ENCODE measurements at places on chromosomes 11 and 22.

- no peak for DNase-seq
These were observed 116.6 kb upstream of the TOP3B start for GRCh38 chr22:22099194-22099486.

GRCh38 chr11:12617632-12618031 lies 56.6 kb upstream of the TEAD1 start:
- DNase-seq, result no peak

- peak; percentile 75 for DNase-seq
These were observed 297.9 kb upstream of the C11orf87 start for GRCh38 chr11:109123816-109124787.

DNA sequence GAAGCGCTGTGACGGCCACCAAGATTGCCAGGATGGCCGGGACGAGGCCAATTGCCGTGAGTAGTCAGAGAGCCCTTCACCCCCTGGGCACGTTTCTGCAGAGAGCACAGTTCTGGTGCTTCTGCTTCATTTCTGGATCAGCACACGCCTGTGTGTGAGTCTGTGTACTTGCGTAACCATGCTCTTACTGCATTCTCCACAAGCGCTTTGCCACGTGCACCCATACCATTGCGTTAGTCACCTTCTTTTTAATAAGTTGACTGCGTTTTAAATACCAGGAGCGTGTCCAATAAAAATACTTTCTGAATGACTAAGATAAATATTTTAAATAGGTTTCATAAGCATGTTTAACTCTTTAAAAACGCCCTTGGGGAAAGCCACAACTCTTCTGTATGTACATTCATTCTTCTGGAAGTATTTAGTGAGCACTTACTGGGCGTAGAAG lies 143.0 kb upstream of the SORL1-AS1 start:
- DNase-seq, result peak; percentile 98

- DNase-seq, result no peak
These were observed 17.2 kb upstream of the MPZL2 start for GRCh38 chr11:118281284-118281683.

GRCh38 chr22:44745853-44746789 lies 6.3 kb upstream of the ARHGAP8 start:
- no peak for DNase-seq

DNA sequence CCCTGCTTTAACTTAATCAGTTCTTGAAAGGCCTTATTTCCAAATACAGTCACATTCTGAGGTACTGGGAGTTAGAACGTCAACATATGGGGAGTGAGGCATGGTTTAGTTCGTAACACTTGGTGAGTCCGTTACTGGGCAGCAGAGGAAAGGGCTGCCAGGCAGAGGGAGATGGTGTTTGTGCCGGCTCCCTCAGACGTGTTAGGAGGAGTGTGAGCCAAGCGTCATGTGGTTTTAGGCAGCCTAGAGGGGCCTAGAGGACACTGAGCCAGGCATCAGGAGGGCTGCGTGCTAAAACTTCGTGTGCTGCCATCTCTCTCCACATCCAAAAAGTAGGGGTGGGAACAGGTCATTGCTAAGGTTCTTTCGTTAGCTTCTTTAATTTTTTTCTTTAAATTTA lies 10.2 kb downstream of the BCR start:
- no peak for DNase-seq

DNA sequence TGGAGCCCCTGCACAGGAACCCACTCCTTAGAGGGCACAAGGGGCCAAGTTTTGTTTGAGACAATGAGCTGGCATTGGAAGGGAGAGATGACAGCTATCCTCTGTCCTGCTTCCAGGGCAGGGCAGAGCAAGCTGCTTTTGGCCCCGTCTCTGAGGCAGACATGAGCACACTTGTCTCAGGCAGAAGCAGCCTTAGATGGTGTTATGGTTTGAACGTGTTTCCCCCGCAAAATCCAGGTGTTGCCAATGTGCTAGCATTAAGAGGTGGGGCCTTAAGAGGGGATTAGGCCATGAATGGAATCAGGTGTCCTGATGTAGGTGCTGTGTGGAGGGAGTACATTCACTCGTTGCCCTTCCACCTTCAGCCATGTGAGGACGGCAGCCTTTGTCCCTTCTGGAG lies 2.5 kb downstream of the TP53AIP1 start:
- no peak for DNase-seq

DNA sequence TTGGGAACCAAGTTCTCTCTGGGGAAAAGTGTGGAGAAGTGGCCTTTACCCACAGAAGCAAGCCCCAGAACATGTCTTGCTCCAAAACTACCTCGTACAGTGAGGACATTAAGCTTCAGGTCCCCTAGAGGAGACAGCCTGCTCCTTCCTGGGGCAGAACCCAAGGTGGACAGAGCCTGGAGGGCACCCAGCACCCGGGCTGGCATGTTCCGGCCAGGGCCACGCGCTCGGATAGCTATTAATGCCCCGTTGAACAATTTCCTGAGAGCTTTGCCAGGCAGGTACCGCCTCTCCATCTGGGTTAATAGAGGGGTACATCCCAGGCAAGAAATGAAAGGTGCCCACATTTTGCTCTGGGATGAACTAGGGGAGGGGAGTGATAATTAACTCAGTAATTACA lies 169.0 kb upstream of the GRK3 start:
- DNase-seq, result no peak

DNA sequence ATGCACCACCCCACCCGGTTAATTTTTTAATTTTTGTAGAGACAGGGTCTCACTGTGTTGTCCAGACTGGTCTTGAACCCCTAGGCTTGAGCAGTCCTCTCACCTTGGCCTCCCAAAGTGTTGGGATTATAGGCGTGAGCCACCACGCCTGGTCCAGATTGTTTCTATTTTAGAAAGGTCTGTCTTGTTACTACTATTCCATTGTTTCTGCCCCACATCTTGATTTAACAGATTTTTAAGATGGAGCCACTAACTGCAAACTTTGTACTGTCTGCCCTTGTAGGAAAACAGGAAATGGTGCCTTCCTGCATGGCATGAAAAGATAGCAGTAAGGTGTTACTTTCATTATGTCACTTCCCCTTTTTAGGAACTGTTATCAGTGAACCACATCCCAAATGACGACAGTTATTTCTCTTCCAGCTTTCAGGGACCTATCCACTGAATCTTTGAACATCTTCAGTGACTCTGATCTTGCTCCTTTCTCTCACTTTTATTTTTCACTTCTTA lies 23.2 kb downstream of the TAF1D start:
- no peak for DNase-seq

DNA sequence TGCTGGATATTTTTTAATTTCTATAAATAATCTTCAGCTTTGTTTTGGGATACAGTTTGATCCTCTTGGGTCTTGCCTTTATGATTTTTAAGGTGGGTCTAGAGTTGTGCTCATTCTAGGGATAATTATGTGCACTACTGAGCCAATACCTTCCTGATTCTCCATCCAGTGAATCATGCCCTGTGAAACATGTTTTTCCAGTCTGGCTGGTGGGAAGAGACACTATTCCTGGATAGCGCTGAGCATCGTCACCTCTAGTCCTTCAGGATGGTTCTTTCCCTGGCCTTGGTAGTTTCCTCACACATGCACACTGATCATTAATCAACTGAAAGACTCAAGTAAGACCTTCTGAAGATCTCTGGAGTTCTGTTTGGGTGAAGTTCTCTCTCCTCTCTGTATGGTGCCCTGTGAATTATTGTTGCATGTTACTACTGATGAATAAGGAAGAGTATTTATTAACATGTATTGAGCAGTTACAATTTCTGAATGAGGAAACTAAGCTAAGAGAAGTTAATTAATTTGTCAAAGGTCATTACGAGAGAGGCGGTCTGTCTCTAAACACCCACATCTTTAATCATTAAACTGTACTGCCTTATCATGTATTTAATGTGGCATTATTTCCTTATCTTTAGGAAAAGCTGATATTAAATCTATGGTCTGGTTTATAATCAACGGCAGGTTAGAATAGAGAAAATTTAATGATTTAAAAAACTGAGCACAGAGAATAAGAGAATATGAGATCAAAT lies 39.1 kb upstream of the LIPT2 start:
- DNase-seq, result no peak

- peak; percentile 100 for DNase-seq
These were observed at the start of gene ZDHHC5 for GRCh38 chr11:57667736-57668433. TSS of gene ZDHHC5 (plus strand) at chr11:57668114. CDS start at chr11:57673091, 4,977 bp downstream.

DNA sequence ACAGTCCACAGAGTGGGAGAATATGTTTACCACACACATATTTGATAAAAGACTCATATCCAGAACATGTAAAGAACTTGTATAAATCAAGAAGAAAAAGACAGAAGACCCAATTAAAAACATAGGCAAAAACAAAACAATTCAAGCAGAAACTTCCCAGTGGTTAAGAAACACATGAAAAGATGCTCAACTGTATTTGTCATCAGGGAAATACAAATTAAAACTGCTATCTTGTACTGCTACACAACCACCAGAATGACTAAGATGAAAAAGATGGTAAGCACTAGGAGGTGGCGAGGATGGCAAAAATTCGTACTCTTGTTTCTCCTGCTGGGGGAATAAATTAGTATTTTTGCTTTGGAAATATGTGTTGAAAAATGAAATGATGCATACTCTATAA lies 192.3 kb upstream of the C11orf87 start:
- no peak for DNase-seq

DNA sequence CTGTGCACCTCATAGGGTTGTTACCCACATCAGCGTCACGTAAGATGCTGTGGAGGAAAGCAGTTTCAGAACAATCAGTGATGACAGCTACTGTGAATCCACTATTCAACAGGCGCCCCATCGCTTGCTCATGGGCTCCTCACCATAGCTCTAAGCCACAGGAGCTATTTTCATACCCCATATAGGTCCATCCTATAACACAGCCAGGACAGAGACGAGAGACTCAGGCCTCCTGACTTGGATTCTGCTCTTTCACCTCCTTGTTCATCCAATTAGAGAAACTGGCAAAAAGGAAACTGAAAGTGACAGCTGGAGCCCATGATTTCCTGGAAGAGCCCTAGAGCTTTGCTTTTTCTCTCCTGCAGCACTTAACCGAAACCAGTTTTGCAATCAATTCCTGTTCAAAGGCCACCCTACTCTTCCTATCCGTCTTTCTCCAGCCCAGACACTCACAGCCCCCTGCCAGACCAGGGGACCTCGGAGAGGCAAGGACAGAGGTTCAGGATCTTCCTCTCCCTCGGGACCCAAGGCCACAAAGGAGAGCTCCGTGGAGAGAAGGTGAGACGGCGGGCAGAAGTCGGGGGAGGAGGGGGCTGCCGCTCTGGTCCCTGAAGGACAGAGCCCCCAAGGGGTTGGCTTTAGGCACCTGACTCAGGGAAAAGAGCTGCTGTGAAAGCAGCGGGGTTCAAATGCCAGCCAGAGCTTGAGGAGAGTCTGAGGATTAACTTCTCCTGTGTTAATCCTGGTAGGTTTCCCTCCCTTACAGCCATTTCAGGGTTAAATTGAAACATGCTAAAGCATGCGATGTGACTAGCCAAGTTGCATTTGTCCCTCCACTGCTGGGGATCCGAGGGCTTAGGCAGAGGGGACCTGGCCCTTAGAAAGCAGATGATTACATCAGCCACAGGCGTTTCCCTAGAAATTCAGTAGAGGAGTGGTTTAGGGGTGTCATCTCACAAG lies at the start of gene APOL6:
APOL6 (plus strand) TSS at position 381 of the 960 bp plus-strand sequence. CDS start 7,980 bp downstream, outside the sequence.
- DNase-seq, result peak; percentile 90

GRCh38 chr22:38748487-38749136 lies 7.2 kb downstream of the SUN2 start:
- no peak for DNase-seq

GRCh38 chr22:10780281-10780680 lies 4747.7 kb upstream of the OR11H1 start:
- DNase-seq, result no peak

GRCh38 chr11:46361283-46362155 lies 14.3 kb downstream of the DGKZ start:
- peak; percentile 64 for DNase-seq

GRCh38 chr11:106904826-106905225 lies 113.5 kb downstream of the GUCY1A2 start:
- no peak for DNase-seq

DNA sequence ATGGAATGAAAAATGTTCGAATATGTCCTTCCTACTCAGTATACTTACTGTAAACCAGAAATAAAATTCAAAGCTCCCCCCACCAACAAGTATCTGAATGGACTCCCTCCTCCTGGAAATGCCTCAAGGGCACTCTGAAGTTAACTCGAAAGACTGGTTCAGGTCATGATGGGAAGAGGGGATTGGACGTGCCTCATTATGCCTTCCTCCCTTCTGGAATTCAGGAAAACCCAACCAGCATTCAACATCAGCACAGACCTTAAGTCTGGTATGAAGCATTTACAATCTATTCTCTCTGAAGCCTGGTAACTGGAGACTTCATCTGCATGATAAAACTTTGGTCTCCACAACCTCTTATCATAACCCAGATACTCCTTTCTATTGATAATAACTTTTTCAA lies 428.3 kb upstream of the RAG2 start:
- no peak for DNase-seq

- DNase-seq, result peak; percentile 97
These were observed at the start of gene CREBZF for GRCh38 chr11:85664615-85665481. TSS of gene CREBZF (minus strand) at chr11:85665129. CDS start at chr11:85664875, 254 bp downstream.

DNA sequence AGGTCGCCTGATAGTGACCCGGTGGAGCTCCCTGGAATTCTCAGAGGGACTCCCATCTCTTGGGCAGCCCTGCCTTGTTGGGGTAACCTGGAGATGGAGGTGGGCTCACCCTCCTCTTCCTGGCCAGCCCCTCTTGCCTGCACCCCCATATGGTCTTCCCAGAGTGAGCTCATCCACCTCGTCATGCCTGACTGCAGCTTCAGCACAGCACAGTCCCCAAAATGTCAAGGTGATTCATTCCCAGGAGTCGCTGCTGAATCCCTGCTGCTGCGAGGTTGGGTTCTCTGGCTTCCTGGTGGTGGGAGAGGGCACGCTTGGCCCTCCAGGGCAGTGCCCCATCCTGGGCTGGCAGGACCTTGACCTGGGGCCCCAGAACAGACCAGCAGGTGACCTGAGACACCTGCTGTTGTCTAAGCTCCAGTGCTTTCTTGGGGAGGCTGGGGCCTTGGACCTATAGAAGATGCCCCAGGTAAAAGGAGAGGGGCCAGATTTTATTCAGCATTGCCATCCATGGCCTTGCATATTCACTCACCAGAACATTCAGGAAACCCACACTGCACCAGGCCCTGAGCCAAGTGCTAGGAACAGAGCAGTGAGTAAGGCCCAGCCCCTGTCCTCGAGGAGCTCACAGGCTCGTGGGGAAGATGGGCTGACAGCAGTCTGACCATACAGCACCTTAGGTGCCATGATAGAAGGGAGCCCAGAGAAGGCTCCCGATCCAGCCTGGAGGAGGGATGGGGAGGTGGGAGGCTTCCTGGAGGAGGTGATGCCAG lies 72.9 kb downstream of the CACNA1I start:
- DNase-seq, result peak; percentile 52

DNA sequence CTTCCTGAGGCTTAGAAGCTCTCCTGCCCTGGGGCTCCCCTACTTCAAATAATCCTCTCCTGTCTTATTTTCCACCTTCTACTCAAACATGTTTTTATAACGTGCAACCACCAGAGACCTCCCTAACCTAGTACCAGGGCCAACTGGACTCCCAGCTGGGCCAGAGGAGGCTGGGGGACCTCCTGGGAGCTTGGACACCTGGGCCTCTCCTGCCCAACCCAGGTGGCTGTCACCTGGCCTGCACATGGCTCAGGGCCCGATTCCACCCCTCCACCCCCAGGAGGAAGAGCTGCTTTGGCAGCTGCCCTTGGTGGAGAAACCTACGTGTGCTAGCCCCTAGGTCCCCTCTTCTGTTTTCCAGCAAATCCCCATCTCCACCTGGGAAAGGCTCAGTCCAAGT lies 105.2 kb downstream of the ABTB2 start:
- DNase-seq, result no peak
